ENCODE measurements at places on chromosomes 11 and 22.

DNA sequence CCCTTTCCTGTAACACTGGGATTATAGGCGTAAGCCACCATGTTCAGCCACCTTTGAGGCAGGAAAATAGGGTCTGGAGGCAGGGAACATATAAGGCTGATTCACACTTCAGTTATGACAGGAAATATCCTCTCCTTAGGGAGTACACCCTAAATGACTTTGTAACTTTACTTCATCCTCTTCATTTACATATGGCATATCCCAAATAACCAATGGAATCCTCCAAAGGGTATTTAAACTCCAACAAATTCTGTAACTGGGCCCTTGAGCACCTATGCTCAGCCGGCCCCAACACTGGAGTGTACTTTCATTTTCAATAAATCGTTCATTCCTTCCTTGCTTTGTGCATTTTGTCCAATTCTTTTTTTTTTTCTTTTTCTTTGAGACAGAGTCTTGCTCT, 1.6 kb upstream of the KAT5 start:
- DNase-seq, result no peak

- no peak for DNase-seq
Observed at GRCh38 chr11:94780432-94780831, 12.3 kb downstream of the AMOTL1 start.

GRCh38 chr11:120031156-120031555, 106.8 kb downstream of the TRIM29 start:
- no peak for DNase-seq

- no peak for DNase-seq
Observed at GRCh38 chr11:113980785-113981184, 5.9 kb downstream of the HTR3A start.

DNA sequence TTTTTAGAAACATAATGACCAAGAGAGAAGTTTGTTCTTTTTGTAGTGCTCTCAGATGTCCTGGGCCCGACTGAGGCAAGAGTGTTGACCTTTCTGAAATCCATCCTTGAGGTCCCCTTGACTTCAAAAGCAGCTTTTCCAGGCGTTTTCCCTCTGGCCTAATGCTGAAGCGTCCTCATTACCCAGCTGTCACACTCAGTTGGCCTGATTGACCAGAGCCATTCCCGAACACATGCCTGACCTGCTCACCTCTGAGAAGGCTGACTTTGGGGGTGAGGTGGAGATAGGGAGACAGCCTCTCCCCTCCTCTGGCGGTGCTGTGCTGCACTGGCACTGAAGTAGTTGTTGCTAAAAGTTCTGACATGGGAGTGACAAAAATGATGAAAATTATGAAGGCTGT, 66.9 kb downstream of the ALX4 start:
- no peak for DNase-seq

- DNase-seq, result no peak
Observed at GRCh38 chr11:123051634-123052033, 10.3 kb downstream of the HSPA8 start.

- DNase-seq, result peak; percentile 86
Observed at GRCh38 chr11:85316967-85317366, 310.2 kb downstream of the DLG2 start.

All from NAMALWA (cell line).